SK-N-SH (cell line): ENCODE measurements at places on chromosomes 2 and 18.

GRCh38 chr2:121409388-121409787, 121.3 kb upstream of the RNU4ATAC start:
- no peak for DNase-seq

DNA sequence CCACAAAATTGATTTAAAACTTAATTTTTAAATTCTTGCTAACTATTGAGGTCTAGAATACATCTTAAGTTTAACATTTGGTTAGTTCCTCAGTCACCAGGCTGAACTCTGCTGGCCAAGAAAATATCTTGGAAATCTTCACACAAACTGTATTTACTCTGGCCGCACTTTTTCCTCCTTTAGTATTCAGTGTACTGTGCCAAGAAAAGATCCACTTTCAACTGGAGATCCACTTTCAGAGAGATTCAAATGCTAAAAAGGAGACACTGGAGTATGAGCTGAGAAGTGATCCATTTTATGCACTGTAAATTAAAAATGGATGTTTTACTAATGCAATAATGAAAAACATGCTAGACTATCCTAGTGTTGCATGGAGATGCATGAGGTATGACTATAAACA, 98.1 kb downstream of the ANTXR1 start:
- no peak for DNase-seq

GRCh38 chr2:102848366-102848839, 86.6 kb downstream of the TMEM182 start:
- DNase-seq: peak; percentile 91

DNA sequence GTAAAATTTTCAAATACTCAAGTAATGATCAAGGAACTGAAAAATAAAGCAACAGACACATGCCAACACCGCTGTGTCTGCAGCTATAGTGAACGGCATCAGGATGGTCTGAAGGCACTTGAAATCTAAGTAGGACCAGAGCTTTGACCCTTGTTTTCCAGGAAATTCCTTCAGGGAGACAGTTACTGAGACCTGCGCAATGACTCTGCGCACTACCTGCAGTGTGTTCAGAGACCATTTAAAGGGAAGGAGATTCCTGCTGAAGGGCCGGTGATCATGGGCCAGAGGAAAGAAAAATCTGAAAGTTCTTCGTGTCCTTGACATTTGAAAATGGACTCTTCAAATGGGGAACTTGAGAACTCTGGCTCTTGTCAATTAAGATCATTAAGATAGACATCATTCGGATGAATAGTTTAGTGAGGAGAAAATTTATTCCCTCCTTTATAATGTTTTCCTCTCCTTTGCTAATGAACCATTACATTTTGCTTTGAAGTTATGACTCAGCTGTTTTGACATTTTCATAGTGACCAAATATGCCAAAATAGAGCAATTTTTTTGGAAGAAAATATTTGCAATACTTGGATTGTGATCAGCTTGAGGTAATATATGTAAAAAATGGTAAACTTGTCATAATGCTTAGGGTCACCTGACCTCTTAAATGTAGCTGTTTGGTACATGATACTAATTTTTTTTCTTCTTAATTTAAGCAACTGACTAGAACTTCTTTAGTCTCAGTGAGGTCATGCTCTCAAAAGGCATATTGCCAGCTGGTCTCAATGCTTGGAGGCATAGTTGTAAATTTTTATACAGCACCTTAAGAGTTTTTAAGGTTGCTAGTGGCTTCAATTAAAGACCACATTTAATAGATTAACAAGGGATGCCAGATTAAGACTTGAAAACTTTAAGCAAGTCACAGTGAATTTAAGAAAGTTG, 329.3 kb downstream of the ARHGAP15 start:
- DNase-seq: no peak

DNA sequence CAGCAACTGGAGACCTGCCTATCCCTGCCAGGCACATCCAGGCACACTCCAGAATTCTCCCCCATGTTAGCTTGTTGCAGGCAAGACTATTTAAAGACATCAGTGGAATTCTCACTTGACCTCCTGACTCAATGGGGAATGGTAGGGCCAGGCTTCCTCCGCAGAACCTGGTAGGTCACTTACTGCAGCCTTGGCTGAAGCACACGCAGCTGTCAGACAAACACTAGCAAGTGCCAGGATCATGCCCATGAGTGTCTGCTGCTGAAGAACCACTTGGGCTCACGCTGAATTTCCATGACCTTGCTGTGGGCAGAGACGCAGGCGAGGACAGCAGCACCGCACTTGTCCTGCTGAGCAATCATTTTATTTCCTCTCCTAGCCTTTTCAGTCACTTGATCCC, 3.2 kb downstream of the LRRC30 start:
- DNase-seq: no peak

DNA sequence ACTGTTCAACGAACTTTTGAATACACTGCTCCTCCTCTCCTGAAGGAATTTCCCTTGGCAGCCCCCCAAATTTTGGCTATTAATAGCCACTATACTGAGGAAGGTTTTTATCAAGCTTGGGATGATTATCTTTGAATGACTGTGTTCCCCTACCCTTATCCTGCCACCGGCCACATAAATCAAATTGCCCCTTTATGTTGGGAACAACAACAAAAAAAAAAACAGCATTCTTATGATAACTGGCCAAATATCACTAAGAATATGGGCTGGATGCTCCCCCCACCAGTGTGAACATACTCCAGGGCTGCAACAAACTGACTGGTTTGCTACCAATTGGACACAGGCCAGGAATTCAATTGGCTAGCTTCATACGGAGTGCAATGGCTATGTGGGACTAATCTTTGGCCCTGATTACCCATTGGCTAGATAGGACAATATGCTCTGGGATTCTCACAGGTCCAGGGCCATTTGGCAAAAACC, 20.6 kb downstream of the DUSP11 start:
- no peak for DNase-seq

- no peak for DNase-seq
Measured at GRCh38 chr2:228767196-228767595, 503.9 kb downstream of the PID1 start.

DNA sequence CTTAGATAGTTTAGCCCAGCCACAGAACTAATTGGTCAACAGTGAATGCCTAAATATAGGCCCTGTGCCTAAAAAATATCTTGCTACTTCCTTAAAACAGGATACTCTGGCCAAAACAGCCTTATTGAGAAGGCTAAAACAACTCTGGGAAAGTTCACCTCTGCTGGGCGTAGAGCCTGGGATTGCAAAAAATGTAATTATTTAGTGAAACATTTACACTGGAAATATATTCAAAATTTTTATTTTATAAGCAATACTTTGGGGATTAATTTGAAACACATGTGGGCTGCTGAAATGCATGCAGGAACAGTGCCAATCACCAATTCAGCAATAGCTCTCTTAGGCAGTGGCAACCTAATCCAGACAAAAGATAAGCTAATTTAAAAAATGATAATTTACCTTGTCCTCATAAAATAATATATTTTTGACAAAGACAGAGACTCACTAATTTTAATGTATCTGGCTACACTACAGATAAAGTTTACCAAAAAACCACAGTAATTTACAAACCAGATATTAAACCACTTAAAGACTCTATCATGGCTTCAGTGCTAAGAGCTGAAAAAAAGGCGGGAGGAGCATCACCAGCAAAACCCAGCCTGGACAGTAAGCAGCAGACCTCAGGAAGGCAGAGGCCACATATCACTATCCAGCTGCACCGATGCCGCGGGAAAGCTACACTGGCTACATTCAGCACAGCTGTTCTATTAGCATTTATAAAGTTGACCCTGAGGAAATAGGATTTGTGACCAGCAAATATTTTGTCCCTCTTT, 18.5 kb downstream of the TRAK2 start:
- peak; percentile 80 for DNase-seq

DNA sequence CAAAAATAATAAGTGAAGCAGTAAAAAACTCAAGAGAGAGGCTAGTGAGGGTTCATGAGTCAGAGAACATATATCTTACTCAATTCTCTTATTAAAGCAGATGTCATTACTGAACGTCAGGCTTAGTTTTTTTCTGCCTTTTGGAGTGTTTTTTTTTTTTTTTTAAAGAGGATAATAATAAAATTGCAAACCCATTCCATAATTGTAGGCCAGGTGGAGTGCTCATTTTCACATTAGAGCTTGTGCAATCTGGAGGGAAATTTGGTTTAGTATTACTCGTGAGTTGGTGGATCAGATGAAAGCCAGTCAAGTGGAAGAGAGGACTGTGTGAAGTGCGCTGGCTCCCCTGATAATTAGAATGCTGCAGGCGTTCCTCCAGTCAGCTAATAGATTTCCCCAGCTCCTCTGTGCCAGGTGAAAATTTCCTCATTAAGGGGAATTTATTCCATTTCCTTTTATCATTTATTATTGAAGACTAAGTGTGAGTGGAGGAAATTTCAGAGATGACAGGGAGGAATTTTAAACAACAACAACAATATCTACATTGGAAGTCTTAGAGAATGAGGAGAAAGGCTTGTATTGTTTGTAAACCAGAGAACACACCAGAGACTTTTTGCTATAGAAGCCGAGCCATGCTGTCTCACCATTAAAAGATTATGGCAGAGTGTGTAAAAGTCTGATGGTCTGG, 74.6 kb downstream of the CPS1 start:
- no peak for DNase-seq

DNA sequence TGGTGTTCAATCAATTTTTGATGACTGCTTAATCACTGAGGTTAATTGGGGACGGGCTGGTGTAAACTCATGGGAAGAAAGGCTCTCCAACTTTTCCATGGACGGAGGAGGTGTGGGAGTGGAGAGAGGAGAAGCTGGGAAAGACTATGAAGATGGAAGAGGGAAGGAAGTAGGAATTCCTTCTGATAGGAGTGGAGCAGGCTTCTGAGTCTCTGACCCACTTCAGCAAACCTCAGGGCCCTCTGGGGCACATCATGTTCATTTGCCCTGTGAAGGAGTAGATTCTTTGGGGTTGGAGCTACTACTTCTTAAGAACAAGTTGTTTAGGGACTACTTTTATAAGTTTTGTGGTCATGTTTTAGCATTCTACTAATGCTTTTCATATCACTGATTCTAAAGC, 87.0 kb upstream of the MAP4K3 start:
- DNase-seq: no peak

DNA sequence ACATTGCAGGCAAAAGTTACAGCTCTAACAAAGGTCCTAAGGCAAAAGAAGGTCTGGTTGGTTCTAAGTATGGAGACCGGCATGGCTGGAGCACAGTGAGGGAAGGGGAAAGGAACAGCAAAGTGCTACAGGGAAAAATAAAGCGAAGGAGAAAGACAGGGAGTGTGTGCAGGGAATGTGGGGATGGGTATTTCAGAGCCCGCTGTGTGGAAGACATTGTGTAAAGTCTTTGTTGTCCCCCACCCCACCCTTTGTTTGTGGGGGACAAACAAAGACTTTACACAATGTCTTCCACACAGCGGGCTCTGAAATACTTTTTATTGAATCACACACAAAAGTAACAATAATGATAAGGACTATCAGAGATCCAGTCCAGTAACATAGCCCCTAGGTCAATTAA, 28.9 kb upstream of the C2orf15 start:
- DNase-seq: no peak

DNA sequence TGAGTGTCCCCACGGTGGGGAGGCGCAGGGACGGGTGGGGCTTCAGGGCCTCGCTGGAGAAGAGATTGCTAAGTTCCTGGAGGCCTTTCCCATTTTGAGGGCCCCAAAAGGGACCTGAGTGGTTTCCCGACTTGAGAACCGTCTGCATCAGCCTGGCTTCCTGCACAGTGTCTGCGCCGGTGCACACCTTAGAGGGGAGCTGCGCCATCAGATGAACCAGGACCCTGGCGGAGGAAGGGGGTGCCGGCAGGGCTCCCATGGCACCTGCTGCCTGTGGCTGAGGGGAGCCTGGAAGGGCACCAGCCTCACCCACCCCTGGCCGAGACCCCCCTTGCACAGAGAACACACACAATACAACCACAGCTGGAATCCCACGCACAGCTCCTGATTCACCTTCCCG, 465.1 kb upstream of the MYT1L start:
- no peak for DNase-seq

DNA sequence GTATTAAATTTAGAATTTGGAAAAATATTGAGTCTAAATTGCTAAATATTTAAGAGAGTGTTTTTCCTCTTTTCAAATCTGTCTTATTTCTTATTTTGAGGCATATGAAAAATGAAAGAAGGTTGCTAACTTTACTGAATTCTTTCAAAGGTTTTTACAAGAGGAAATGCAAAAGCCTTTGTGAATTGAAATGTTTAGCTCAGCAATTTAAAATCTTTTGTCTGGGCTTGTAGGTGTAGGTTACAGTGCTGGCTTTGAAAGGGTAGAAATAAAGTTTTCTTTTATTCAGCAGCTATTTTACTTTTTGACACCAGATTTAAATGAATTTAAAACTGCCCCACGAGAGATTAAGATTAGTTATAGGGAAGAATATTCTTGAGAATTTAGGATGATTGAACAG, 192.0 kb downstream of the CDH7 start:
- no peak for DNase-seq

DNA sequence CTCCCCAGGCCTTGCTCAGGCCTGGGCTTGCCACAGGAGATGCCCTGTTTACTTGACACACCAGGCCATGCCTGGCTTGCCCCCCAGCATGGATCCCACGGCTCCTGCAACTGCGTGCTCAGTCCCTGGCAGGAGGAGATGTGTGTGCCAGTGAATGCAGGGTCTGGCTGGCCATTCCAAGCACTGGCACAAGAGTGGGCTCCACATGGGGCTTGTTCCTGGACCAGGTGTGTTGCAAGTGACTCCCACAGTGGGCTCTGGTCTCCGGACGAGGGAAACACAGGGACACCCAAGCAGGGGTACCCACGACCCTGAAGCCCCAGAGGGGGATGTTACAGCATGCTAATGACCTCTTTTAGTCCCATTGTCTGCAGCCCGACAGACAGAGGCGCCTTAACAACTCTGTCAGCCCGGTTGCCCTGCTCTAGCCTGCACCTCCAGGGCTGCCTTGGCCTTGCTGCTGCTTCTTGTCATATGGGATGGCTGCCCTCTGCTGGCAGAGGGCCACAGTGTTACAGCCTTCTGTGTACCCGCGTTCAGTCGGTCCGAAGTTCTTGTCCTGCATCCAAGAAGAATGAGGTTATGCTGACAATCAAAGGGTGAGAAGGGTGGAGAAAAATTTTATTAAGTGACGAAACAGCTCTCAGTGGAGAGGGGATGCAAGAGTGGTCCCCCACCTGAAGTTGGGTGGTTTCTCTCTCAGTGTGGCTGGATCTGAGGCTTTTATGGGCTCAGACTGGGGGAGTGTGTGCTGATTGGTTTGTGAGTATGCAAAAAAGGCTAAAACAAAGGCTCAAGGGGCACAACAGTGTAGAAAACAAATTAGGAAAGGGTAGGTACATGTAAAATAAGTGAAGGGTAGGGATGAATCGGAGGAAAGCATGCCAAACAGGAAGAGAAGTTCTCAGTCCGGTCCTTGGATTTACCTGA, 180.4 kb downstream of the MBD5 start:
- peak; percentile 22 for DNase-seq
